ENCODE measurements at places on chromosomes 2 and 18. TPM values are rescaled to one million over a fixed set of nuclear protein-coding genes. Genes with fewer than 3 reads are reported as not detected.

GRCh38 chr2:136901732-136902131 is 136.4 kb downstream of the THSD7B start:
- H3K27ac ChIP-seq: no peak overlapping the region
- no peaks in the 10 kb centered on the region for H3K4me1 ChIP-seq
- DNase-seq: no peak
- no peak overlapping the region for H3K4me3 ChIP-seq

GRCh38 chr2:181131584-181131983 is 151.2 kb downstream of the UBE2E3 start:
- no peak for DNase-seq
- H3K27ac ChIP-seq: no peak overlapping the region
- H3K4me3 ChIP-seq: no peak overlapping the region
- no peaks in the 10 kb centered on the region for H3K27me3 ChIP-seq
- H3K4me1 ChIP-seq: peaks cover 4% of the 10 kb centered on the region
- H3K36me3 ChIP-seq: no peaks in the 10 kb centered on the region

DNA sequence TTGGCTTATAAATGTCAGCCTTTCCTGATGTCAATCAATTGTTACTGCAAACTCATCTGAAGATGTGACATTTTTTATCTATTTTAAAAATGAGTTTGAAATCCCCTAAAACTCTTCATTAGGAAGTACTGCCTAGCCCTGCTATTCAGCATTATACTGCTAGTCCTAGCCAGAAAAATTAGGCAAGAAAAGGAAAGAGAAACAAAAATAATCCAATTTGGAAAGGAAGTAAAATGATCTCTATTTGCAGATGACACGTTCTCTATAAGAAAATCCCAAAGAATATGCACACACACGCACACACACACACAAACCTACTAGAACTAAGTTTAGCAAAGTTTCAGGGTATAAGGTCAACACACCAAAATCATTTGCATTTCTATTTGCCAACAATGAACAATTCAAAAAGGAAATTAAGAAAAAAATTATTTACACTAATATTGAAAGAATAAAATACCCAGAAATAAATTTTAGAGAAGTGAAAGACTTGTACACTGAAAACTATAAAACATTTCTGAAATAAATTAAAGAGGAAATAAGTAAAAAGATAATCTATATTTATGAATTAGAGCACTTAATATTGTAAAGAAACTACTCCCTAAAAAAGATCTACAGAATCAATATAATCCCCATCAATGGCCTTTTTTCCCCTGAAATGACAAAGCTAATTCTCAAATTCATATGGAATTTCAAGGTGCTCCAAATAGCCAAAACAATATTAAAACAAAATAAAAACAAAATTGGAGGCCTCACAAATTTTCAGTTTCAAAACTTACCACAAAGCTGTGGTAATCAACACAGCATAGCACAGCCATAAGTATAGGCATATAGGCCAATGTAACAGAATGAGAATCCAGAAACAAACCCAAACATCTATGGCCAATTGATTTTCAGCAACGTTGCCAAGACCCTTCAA is 433.7 kb upstream of the TRIB2 start:
- no peak for DNase-seq
- H3K27ac ChIP-seq: no peak overlapping the region
- H3K4me3 ChIP-seq: 0 out of 2 replicates have a peak overlapping the region, but pooled peaks have one; percentile 22
- H3K4me1 ChIP-seq: peaks cover 16% of the 10 kb centered on the region
- no peaks in the 10 kb centered on the region for H3K36me3 ChIP-seq

GRCh38 chr2:74226648-74227213 is 28.3 kb downstream of the MTHFD2 start:
- H3K4me3 ChIP-seq: no peak overlapping the region
- H3K36me3 ChIP-seq: no peaks in the 10 kb centered on the region
- no peaks in the 10 kb centered on the region for H3K27me3 ChIP-seq
- no peak overlapping the region for H3K27ac ChIP-seq
- no peaks in the 10 kb centered on the region for H3K4me1 ChIP-seq

- no peak overlapping the region for H3K27ac ChIP-seq
- peaks cover 9% of the 10 kb centered on the region for H3K4me1 ChIP-seq
- DNase-seq: no peak
These were observed 175.9 kb upstream of the FN1 start for GRCh38 chr2:215611609-215612386.

The GKN1 gene
- not detected for polyA plus RNA-seq

- no peak for DNase-seq
- H3K36me3 ChIP-seq: no peaks in the 10 kb centered on the region
- no peak overlapping the region for H3K4me3 ChIP-seq
- no peak overlapping the region for H3K27ac ChIP-seq
- no peaks in the 10 kb centered on the region for H3K27me3 ChIP-seq
- H3K4me1 ChIP-seq: no peaks in the 10 kb centered on the region
These were observed 85.0 kb upstream of the SEC11C start for GRCh38 chr18:59054496-59055287.

DNA sequence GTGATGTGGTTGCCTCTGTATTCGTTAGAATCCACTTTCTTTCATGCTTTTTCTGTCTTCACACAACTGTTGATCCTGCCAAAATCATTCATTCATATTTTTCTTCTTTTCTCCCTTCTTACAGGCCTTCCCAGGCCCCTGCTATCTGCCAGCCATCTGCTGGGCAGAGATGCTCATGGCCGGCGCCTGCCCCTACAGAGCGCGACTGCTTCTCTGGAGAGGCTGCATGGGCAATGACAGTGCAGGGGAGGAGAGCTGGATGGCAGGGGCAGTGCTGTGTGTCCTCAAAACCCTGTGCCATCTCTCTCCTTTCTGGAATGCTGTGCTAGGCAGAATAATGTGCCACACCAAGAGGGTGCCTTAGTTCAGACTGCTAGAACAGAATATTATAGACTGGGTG is 125.2 kb downstream of the INHBB start:
- H3K36me3 ChIP-seq: no peaks in the 10 kb centered on the region
- no peak overlapping the region for H3K27ac ChIP-seq
- no peak overlapping the region for H3K4me3 ChIP-seq
- no peaks in the 10 kb centered on the region for H3K4me1 ChIP-seq

DNA sequence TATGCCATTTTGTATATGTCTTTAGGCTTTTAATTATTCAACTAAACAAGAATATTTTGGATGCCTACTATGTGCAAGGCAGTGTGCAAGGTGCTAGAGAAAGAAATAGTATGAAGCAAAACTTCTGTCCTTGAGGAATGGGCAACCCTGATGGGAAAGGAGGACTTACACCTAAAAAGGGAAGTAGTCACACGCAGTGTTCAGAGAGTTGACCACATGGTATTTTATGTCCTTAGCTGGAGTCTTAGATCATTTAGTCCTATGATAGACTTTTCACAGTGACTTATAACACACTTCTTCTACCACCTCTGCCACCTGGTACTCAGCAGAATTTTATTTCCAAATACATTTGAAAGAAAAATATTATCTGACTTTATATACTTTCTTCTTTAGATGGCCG is 291.6 kb downstream of the PLCL1 start:
- peaks cover 2% of the 10 kb centered on the region for H3K4me1 ChIP-seq
- no peak for DNase-seq
- no peaks in the 10 kb centered on the region for H3K27me3 ChIP-seq
- no peak overlapping the region for H3K27ac ChIP-seq
- H3K36me3 ChIP-seq: no peaks in the 10 kb centered on the region

DNA sequence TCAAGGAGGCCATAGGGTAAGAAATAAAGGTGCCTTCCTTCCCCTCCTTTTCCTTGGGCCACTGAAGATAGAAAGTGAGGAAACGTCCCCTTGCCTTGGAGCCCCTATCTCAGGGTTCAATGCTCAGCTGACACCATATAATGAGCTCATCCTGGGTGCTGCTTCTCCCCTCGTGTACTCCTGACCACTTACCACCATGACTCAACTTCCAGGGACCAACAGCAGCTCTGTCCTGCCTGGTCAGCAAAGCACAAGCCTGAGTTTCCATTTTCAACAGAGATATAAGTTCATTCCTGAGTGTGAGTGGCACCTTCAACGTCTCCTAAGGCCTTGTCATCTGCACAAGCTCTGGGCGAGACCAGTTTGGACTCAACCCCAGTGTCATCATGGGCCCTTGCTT is 151.2 kb downstream of the CAPN13 start:
- no peak overlapping the region for H3K27ac ChIP-seq
- H3K4me3 ChIP-seq: no peak overlapping the region
- H3K36me3 ChIP-seq: no peaks in the 10 kb centered on the region
- DNase-seq: no peak
- H3K4me1 ChIP-seq: no peaks in the 10 kb centered on the region

The ANKRD62 gene
- not detected for polyA plus RNA-seq

The SERPINB4 gene
- polyA plus RNA-seq: not detected

DNA sequence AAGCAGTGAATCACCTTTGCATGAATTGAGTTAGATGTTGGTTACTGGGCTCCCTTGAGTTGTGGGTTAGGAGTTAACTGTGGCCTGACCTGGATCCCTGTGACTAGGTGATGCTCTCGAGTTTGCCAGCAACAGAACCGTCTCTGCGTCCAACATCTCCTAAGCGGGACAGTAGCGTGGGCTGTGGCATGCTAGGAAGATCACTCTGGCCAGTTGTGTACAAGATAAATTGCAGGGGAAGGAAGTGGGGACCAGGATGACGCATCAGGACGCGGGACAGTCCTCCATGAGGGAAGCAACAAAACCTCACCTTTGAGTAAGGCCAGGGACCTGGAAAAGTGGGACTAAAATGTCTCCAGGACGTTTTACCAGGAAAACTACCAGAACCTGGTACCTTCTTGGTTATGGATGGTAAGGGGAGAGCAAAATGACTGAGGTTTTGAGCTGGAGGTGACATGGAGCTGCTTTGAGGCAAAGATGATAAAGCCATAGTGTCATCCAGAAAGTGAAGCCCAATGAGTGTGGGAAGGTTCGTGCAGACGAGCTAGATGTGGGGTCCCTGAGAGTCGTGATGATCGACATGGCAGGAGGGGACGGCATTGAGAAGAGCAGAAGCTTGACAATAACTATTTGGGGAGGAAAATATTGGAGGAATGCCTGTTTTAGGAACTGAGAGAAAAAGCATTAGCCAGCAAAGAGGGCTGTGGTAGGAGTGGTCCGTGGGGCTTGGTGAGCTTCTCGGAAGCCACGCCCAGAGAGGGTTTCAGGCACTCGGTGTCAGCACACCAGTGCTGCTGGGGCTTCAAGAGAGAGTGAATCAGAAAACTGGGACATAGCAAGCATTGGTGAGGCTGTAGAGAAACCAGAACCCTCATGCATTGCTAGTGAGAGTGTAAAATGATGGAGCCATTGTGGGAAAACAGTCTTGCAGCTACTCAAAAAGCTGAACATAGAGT is 95.1 kb downstream of the SMAD7 start:
- DNase-seq: no peak
- no peaks in the 10 kb centered on the region for H3K36me3 ChIP-seq
- H3K4me1 ChIP-seq: peaks cover 2% of the 10 kb centered on the region

The RAB10 gene
- 109 TPM for polyA plus RNA-seq

DNA sequence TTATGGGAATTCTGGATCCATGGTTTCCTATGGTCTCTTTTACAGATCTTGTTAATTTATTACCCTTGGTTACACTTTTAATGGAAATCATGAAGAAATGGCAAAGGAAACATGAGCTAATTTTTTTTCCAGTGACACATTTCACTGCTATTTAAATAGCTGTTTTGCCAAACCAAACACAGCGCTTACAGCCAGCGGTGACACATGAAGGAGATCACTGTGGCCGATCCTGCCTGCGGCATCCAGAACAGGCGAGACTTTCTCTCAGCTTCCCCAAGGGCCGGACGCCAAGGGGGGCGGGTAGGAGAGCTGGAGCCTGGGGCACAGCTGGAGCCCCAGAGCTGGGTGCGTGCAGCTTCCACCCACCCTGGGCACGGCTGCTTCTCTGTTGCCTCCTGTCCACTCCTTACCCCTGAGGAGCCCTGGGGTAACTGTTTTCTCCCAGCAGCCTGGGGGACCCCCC is 81.4 kb upstream of the PKDCC start:
- no peaks in the 10 kb centered on the region for H3K36me3 ChIP-seq
- H3K4me1 ChIP-seq: no peaks in the 10 kb centered on the region
- H3K4me3 ChIP-seq: no peak overlapping the region
- H3K27ac ChIP-seq: no peak overlapping the region

DNA sequence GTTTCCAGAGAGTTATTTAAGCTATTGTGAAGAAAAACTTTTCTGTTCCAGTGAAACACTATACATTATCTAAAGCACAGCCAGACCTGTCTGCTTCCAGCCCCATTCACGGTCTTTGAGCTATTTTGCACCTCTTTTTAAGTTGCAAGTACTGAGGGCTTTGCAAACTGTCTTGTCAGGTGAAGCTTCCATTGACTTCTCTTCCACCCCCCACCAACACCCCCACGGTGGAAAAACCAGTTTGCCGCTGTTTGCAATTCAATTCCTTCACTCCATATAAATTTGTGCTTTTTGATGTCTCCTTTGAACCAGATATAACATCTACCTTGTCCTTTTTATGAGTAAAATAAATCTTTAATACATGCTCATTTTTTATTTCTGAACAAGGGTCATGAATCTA is 15.7 kb downstream of the B3GNT7 start:
- no peak for DNase-seq
- no peak overlapping the region for H3K4me3 ChIP-seq
- H3K36me3 ChIP-seq: no peaks in the 10 kb centered on the region
- no peak overlapping the region for H3K27ac ChIP-seq

GRCh38 chr2:85397925-85398331 is 12.2 kb downstream of the CAPG start:
- H3K4me3 ChIP-seq: no peak overlapping the region
- H3K36me3 ChIP-seq: no peaks in the 10 kb centered on the region
- H3K4me1 ChIP-seq: peaks cover 9% of the 10 kb centered on the region
- H3K27me3 ChIP-seq: no peaks in the 10 kb centered on the region
- H3K27ac ChIP-seq: no peak overlapping the region

The DSG3 gene
- polyA plus RNA-seq: 0.27 TPM

GRCh38 chr2:23900541-23901322 is 26.2 kb downstream of the ATAD2B start:
- no peaks in the 10 kb centered on the region for H3K4me1 ChIP-seq
- H3K27me3 ChIP-seq: no peaks in the 10 kb centered on the region
- H3K4me3 ChIP-seq: no peak overlapping the region
- H3K27ac ChIP-seq: no peak overlapping the region
- DNase-seq: no peak
- H3K36me3 ChIP-seq: no peaks in the 10 kb centered on the region

GRCh38 chr2:188382107-188382506 is 90.4 kb downstream of the GULP1 start:
- no peak overlapping the region for H3K27ac ChIP-seq
- no peaks in the 10 kb centered on the region for H3K27me3 ChIP-seq
- no peaks in the 10 kb centered on the region for H3K36me3 ChIP-seq
- no peak overlapping the region for H3K4me3 ChIP-seq
- no peak for DNase-seq

The RND3 gene
- 1.0 TPM for polyA plus RNA-seq

GRCh38 chr2:44075541-44075940 is 79.8 kb upstream of the LRPPRC start:
- no peaks in the 10 kb centered on the region for H3K36me3 ChIP-seq
- no peak overlapping the region for H3K4me3 ChIP-seq
- H3K27ac ChIP-seq: no peak overlapping the region
- H3K27me3 ChIP-seq: no peaks in the 10 kb centered on the region
- no peak for DNase-seq
